ENCODE measurements at places on chromosomes 1 and 21.
A peak's percentile ranks its signal among the peaks of the same experiment; 100 is the strongest.

DNA sequence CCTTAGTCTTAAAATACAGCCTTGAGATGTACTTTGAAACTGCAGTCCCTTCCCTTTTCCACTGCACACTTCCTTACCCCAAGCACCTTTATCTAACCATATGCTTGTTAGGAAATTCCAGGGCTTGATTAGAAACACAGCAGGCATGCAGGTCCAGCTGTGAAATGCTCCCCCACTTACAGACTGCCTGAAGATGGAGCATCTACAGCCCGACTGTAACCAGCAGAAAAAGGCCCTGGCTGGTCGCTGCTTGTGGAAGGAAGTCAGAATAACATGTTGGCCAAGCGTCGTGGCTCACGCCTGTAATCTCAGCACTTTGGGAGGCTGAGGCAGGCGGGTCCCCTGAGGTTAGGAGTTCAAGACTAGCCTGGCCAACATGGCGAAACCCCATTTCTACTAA is 37.2 kb downstream of the VN1R5 start:
- DNase-seq, result no peak
- H3K27me3 ChIP-seq, result no peaks in the 10 kb centered on the region
- no peaks in the 10 kb centered on the region for H3K4me1 ChIP-seq
- no peak overlapping the region for H3K27ac ChIP-seq
- no peaks in the 10 kb centered on the region for H3K36me3 ChIP-seq

DNA sequence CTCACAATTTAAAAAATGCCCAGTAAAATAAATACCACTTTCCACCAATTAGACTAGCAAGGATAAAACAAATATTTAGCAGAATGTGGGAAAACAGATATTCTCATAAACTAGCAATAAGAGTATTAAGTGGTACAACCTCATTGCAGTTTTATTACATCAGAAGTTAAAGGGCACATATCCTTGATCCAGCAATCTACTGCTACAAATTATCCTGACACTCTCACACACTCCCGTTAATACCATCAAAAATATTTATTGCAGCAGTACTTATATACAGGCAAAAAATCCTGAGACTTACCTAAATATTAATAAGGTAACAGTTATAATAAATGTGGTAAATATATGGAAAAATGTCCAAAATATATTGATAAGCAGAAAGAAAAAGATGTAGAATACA is 44.3 kb downstream of the ZNF644 start:
- H3K4me3 ChIP-seq, result no peak overlapping the region
- H3K4me1 ChIP-seq, result no peaks in the 10 kb centered on the region
- no peaks in the 10 kb centered on the region for H3K27me3 ChIP-seq
- no peak for DNase-seq
- H3K27ac ChIP-seq, result no peak overlapping the region
- H3K36me3 ChIP-seq, result peaks cover 22% of the 10 kb centered on the region

DNA sequence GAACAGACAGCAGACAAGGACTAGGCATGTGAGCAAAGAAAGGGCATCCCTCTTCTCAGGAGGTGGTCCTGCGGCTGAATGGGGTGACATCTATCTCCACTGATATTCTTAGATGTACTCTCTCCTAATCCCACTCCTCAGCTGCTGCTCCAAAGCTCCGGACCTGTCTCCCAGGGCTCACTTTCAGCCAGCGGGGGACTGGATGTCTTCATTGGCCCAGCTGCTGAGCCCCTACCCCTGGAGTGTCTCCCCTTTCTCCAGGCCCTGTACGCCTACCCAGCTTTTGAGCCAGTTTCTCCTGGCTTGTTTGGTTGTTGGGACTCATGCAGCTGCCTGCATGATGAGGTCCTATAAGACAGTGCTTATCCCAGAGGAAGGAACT is 28.8 kb upstream of the CSF1 start:
- no peaks in the 10 kb centered on the region for H3K36me3 ChIP-seq
- DNase-seq, result no peak
- no peak overlapping the region for H3K27ac ChIP-seq
- H3K4me3 ChIP-seq, result no peak overlapping the region

DNA sequence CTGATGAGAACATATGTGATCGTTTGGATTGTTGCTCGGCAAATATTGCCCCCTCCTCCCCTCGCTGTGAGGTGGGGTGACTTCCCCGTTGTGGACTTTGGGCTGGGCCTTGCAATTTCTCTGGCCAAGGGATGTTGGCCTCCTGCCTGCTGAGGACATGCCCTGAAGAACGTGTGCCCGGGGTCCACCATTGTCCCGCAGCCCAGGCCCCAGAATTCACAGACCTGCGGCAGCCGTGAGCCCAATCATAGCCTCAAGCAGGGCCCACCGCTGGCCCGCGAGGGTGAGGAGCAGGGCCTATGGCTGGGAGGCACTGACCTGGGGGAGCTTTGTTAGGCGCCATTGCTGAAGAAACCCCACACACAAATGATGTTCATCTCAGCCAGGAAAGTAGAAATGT is 58.3 kb upstream of the ACTRT2 start:
- H3K27ac ChIP-seq, result no peak overlapping the region
- H3K27me3 ChIP-seq, result no peaks in the 10 kb centered on the region
- H3K4me3 ChIP-seq, result no peak overlapping the region
- no peaks in the 10 kb centered on the region for H3K36me3 ChIP-seq
- DNase-seq, result no peak

DNA sequence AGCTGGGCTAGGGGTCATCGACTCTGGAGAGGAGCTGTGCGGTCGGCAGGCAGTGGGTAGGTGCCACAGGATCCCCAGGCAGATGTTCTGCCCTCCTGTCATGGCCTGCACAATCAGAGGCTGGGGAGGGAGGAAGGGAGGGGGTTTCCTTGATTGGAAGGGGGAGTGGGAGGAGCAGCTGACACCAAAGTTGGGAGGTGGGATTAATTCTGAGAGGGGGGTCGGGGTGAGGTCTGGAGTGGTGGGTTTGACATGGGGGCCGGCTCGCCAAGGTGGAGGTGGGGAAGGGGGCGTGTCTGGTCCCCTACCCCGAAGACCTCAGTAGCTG is 651 bp upstream of the HPCA start:
- no peak overlapping the region for H3K4me3 ChIP-seq
- no peaks in the 10 kb centered on the region for H3K4me1 ChIP-seq
- no peaks in the 10 kb centered on the region for H3K36me3 ChIP-seq
- H3K27me3 ChIP-seq, result peaks cover 7% of the 10 kb centered on the region
- DNase-seq, result no peak

DNA sequence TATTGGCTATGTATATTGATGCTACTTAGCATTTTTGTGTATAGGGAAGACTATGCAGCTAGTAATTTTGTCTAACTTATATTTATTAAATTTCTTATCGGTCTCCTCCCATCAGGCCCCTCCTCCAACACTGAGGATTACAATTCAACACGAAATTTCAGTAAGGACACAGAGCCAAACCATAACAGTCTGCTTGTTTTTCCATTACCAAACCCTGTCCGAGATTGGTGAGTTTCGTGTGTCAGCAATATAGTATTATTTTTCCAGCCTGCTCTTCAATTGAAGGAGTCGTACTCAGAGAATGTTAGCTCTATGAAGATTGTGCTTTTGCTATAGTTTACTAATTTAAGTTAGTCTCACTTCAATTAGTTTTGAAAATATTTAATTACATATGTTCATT is 1495.3 kb downstream of the MRPL39 start:
- no peak overlapping the region for H3K4me3 ChIP-seq
- DNase-seq, result no peak
- H3K4me1 ChIP-seq, result no peaks in the 10 kb centered on the region
- no peaks in the 10 kb centered on the region for H3K27me3 ChIP-seq
- no peak overlapping the region for H3K27ac ChIP-seq
- no peaks in the 10 kb centered on the region for H3K36me3 ChIP-seq

GRCh38 chr1:212121779-212122178 is 86.2 kb downstream of the DTL start:
- DNase-seq, result peak; percentile 10
- H3K27ac ChIP-seq, result no peak overlapping the region
- H3K27me3 ChIP-seq, result no peaks in the 10 kb centered on the region
- H3K36me3 ChIP-seq, result no peaks in the 10 kb centered on the region
- no peak overlapping the region for H3K4me3 ChIP-seq

- no peaks in the 10 kb centered on the region for H3K4me1 ChIP-seq
- H3K4me3 ChIP-seq, result no peak overlapping the region
- H3K27ac ChIP-seq, result no peak overlapping the region
Measured at GRCh38 chr1:218339267-218339831, 5.8 kb upstream of the TGFB2 start.

DNA sequence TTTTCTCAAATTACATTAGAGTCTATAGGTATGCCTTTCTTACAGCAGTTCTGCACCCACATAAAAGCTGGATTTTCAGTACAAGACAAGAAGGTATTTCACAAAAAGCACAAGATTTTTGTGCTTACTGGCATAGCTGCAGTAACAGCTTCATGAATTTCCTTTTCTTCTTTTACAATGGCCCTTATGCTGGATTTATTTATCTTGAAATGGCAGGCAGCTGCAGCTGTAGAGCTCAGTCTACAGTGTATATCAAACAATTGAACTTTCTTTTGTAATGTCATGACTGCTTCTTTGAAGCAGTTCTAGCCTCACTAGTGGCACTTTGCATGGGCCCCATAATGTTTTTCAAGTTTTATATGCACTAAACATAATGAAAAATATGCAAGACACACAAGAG is 510.2 kb downstream of the KCNT2 start:
- H3K4me3 ChIP-seq, result no peak overlapping the region
- H3K4me1 ChIP-seq, result no peaks in the 10 kb centered on the region
- H3K27ac ChIP-seq, result no peak overlapping the region
- H3K36me3 ChIP-seq, result no peaks in the 10 kb centered on the region
- no peaks in the 10 kb centered on the region for H3K27me3 ChIP-seq

DNA sequence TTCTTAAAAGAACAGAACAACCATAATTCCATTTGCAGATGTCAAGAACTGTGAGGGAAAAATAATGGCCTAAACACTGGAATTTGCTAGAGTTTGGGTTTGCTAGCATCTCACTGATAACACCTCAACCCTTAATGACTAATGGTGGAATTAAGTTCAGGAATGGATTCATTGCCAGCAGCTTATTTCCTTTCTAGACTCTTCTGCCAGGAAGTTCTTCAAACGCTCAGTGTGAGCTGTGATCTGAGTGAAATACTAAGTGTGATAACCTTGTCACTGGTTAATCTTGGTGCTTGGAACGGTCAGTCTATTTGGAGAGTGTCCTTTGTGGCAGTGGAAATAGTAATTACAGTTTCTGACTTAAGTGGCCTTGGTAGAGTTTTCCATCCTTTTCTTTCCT is 21.6 kb upstream of the PLEKHM2 start:
- H3K27me3 ChIP-seq, result no peaks in the 10 kb centered on the region
- H3K4me3 ChIP-seq, result no peak overlapping the region
- no peak for DNase-seq
- peaks cover 42% of the 10 kb centered on the region for H3K36me3 ChIP-seq
- H3K4me1 ChIP-seq, result no peaks in the 10 kb centered on the region

DNA sequence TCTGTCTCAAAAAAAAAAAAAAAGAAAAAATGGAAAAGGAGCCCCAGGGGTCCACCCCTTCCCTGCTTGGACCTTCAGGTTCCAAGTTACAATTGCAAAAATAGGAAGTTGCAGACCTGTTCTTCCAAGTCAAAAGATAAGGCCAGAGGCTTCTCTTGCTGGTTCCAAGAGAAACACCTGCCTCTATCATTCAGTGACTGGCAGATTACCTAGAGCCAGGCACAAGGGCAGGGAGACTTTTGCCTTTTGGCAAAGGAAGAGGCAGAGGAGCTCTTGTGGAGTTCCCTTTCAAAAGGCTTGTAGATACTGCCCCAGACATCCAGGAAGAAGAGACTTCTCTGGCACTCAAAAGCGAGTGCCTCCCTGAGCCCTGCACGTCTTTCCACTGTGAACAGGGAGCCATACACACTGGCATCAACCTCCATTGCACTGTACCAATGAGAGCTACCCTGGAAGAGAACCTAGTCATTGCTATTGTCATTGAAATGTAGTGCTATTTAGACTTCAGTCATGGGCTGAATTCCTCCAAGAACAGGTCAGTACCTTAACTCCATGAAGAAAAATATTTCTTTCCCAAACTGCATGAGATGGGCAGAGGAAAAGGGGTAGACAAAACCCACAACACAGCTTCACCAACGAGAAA is 91.2 kb downstream of the LMX1A start:
- no peak for DNase-seq
- H3K36me3 ChIP-seq, result no peaks in the 10 kb centered on the region
- H3K4me1 ChIP-seq, result no peaks in the 10 kb centered on the region

GRCh38 chr21:33682992-33683627 is 40.8 kb downstream of the ITSN1 start:
- H3K27me3 ChIP-seq, result peaks cover 4% of the 10 kb centered on the region
- H3K4me1 ChIP-seq, result no peaks in the 10 kb centered on the region
- no peaks in the 10 kb centered on the region for H3K36me3 ChIP-seq
- no peak overlapping the region for H3K27ac ChIP-seq

GRCh38 chr1:45012639-45013278 is 705 bp downstream of the UROD start:
- peak overlapping the region; percentile 78 for H3K27ac ChIP-seq
- peaks cover 47% of the 10 kb centered on the region for H3K4me1 ChIP-seq
- H3K4me3 ChIP-seq, result peak overlapping the region; percentile 93
- peaks cover 19% of the 10 kb centered on the region for H3K36me3 ChIP-seq

DNA sequence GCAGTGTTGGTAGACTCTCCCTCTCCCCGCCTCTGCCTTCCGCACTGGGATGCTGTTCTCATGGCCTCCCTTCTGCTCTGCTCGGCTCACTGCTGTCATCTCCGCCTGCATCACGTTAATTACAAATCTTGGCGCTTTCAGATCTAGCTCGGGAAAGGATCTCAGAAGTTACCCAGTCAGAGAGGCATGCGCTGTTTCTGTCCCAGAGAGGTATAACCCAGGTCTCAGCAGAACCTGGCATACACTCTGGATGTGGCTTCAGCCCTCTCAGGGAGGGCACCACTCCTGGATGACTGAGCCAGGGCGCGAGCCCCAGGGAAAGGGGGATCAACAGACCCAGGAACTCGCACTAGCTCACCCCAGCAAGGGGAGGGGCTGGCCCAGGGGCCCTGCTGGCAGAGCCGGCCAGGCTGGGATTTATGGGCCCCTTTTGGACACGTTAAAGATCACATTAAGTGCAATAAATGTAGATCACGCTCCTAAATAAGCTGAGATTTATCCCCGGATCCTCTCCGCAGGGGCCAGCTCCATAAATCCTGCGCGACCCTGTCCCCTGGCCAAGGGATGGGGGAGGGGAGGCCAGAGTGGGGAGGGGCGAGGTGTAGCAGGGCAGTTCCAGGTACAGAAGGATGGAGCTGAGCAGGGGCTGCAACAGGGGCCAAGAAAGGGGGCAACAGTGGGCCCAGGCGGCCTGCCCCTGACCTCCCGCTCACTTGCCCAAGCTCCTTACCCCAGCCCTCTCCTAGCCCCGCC is 101.3 kb upstream of the ZBTB40 start:
- H3K36me3 ChIP-seq, result no peaks in the 10 kb centered on the region
- H3K4me3 ChIP-seq, result no peak overlapping the region
- H3K4me1 ChIP-seq, result no peaks in the 10 kb centered on the region

Data from CD4-positive, CD25-positive, alpha-beta regulatory T cell (primary cell).